AG08395 (cell line): ENCODE measurements at places on chromosomes 16 and 17.

DNA sequence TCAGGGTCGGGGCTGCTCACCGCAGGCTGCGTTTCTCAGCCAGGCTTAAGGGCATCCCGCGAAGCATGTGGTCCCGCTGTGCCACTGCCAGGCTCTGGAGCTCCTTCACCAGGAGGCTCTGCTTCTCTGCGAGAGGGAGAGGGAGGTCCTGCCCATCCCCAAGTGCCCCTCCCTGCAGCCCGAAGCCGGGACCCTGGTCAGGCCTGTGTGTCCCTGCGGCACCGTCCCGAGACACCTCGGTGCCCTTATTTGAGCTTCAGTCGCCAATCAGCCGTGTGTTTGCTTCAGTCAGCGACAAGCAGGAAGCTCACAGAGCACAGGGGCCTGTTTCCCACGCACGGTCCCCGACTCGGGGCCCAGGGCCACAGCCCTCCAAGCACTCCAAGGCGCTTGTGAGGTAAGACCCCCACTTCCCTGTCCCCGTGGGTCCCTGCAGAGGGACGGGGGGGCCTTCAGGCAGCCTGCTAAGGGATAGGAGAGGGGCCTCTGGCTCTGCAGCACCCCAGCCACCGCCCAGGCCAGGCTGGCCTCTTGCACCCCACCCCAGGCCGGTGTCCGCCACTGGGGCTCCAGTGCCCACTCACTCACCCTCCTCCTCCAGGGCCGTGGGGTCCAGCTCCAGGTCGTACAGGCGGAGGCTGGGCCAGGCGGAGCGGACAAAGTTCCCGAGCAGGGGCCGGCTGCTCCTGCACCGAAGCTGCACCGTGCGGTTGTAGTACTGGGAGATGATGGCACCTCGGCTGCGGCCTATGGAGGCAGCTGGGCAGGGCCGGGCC is 3.2 kb downstream of the TMC6 start:
- no peak for DNase-seq

DNA sequence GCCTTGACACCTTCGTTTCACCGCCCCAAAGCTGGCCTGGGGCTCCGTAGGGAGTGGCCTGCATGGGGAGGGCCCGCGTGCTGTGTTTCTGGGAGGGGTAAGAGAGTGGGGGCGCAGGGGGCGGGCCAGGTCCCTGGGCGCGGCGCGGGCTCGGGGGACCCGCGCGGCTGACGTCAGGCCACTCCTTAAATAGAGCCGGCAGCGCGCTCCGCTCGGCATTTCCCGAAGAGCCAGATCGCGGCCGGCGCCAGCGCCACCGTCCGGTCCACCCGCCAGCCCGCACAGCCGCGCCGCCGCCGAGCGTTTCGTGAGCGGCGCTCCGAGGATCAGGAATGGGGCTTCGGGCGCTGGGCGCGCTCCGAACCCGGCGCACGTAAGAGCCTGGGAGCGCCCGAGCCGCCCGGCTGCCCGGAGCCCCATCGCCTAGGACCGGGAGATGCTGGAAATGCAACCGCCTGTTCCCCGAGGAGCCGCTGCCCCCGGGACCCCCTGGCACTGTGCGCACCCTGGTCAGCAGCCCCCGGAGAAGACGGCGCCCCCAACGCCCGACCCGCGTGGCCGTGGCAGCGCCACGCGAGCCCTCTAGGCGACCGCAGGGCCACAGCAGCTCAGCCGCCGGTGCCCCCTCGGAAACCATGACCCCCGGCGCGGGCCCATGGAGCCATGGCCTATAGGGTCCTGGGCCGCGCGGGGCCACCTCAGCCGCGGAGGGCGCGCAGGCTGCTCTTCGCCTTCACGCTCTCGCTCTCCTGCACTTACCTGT is at the start of gene HS3ST2:
Gene HS3ST2 (plus strand): TSS at position 215 of the 763 bp plus-strand sequence. CDS start 449 bp downstream, at position 664.
- peak; percentile 53 for DNase-seq

- peak; percentile 83 for DNase-seq
These were observed 6.6 kb downstream of the KCNAB3 start for GRCh38 chr17:7922845-7923628.

GRCh38 chr17:80874866-80875445 is 116.7 kb upstream of the CHMP6 start:
- DNase-seq = no peak
